SJCRH30 (cell line): ENCODE measurements at places on chromosomes 13 and 19.

DNA sequence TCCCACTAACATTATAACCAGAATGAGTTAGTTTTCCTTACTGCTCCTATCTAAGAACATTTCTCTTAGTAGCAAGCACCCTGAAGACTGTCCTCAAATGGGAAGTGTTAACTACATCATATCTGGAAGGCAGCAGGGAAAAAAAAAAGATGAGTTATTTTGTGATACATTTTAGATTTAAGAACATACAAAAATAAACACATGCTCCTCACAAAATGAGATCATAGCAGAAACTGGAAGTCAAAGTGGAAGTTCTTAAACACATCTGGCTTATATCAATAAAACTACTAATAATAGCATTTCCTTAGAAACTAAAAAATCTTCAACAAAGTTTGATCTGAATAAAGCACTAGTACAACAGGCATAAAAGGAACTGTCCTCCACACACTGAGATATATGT, 70.4 kb downstream of the SLITRK6 start:
- no peak for DNase-seq

DNA sequence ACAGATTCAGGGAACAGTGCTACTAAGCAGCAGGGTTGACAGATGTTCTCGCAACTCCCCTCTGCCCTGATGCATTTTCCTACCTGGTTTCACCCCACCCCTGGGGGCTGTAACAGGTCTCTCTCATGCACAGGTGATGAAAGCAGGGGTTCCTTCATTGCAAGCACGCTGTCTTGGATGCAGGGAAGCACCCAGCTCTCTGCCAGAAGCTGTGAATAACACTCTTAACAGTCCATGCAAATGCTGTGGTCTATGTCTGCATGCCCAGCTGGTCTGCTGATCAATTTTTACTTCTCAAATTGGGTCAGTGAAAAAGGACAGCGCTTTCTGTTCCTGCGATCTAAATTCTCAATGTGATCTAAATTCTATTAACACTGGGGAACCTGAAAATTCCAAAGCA, 246.3 kb upstream of the TSHZ3 start:
- no peak for DNase-seq

DNA sequence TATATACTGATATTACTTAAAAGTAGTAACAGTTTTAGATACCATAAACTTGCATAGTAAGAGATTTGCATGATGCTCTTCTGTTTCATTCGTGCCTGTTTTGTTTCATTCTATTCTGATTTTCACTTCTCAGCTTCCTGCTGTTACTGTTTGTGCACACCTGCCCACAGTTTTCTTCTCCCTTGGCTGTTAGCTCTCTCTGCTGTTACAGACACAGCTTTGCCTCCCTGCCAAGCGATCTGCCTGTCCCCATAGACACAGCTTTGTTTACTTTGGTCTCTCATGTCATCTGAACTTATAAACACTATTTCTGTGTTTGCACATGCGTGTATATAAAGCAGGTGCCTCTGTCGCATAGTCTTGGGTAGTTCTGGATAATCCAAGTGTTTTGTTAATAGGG, 21.4 kb upstream of the UPF3A start:
- DNase-seq = no peak

GRCh38 chr13:86201477-86201876, 402.3 kb upstream of the SLITRK6 start:
- DNase-seq = no peak

GRCh38 chr19:38433268-38433733, at the start of gene RYR1:
RYR1 (plus strand) TSS chr19:38433691; CDS start chr19:38433830, 139 bp downstream.
- peak; percentile 95 for DNase-seq

GRCh38 chr13:86882835-86883234, 788.3 kb upstream of the SLITRK5 start:
- DNase-seq = no peak

DNA sequence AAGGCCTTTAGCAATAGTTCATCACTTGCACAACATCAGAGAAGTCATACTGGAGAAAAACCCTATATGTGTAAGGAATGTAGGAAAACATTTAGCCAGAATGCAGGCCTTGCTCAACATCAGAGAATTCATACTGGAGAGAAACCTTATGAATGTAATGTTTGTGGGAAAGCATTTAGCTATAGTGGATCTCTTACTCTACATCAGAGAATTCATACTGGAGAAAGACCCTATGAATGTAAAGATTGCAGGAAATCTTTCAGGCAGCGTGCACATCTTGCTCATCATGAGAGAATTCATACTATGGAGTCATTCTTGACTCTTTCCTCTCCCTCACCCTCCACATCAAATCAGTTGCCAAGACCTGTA, 19.8 kb downstream of the ZNF583 start:
- DNase-seq = peak; percentile 9

GRCh38 chr13:36341718-36342117, 4.5 kb downstream of the SPART start:
- DNase-seq = no peak

- DNase-seq = no peak
These were observed 665.7 kb upstream of the SLC10A2 start for GRCh38 chr13:103731959-103732358.

DNA sequence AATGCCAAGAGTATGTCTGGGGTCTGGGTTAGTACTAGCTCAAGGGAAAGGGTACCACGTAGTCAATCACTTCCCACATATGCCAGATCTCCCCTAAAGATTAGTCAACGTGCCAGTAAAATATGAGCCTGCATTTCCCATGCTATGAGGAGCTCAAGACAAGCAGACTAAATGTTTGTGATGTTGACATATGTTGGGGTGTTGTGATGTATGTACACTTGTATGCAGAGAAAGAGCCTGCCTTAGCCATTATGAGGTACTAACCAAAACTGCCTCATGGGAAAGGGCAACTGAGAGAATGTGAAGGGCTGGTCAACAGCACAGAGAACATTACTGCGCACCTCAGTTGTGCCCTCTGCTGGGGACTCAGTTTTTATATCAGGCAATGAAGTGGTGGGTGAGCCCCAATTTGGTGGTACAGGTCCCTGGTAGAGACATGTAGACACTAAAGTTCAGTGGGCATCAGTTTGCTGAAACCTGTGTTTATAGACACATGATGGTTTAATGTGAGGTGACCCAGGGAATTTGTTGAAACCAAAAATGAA, 287.0 kb downstream of the DCT start:
- DNase-seq = peak; percentile 60

- DNase-seq = no peak
These were observed at the start of gene FUT3 for GRCh38 chr19:5851302-5851701. FUT3 (minus strand) TSS chr19:5851449.

DNA sequence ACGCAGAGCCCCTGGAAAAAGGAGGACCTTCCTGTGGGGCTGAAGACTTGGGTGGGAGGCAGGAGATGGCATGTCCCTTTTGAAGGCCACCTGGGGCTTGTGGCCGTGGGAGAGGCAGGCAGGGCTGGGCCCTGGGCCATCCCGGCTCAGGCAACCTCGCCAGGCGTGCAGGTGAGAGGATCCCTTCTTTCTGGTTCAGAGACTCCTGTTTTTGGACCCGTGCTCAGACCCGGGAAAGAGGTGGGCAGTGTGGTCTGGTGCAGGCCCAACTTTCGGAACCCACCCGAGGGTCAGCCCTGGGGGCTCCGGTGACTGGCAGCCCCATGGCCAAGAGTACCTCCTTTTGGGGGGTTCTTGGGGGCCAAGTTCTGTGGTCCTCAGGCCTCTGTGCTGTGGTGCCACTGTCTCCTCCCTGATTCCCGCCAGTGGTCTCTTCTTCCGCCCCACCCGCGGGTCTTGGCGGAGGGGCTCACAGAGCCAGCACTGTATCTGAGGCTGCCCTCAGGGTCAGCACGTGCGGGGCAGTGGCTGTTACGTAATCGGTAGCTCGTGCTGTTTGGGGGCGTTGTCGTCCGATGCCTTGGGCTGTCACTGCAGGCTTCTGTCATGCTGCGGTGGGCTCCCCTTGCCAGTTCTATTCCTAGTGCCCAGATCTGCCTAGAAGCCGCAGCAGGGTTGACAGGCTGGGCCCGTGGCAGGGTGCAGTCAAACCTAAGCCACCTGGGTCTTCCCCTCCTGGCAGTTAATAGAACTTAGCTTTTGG, 42.7 kb downstream of the KDM4B start:
- no peak for DNase-seq

DNA sequence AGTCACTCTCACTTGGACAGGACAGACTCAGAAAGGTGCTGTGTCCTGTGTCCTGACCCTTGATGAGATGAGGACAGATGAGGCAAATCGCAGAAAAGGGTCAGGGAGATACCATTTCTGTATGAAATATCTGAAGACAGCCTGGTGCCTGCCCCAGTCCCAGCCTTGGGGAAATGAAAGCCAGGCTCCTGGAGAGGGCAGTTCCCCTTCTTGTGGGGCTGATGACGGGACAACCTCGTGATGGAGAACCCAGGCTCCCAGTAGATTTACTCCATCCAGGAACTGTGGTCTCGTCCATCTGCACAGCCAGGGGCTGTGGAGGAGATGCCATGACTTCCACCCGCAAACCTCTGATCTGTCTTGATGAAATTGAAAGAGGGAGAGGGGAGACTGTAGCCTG, 13.8 kb downstream of the LILRB1 start:
- DNase-seq = no peak

DNA sequence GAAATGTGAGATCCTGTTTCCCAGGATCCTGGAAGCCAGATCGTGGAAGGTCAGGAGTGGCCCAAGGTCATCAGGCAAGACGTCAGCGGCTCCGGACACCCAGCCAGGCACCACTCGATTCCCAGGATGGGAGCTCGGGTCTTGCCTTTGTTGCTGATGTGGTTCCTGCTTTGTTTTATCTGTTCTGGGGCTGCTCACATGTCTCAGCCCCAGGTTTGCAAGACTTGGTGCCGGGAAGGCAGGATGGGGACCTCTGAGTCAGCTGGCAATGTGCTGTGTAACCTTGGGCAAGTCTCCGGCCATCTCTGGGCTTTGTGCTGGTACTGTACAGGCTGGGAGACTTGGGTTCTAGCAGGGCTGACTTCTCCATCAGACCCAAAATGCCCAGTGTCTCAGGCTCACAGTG, 1.4 kb upstream of the FCHO1 start:
- DNase-seq = no peak

DNA sequence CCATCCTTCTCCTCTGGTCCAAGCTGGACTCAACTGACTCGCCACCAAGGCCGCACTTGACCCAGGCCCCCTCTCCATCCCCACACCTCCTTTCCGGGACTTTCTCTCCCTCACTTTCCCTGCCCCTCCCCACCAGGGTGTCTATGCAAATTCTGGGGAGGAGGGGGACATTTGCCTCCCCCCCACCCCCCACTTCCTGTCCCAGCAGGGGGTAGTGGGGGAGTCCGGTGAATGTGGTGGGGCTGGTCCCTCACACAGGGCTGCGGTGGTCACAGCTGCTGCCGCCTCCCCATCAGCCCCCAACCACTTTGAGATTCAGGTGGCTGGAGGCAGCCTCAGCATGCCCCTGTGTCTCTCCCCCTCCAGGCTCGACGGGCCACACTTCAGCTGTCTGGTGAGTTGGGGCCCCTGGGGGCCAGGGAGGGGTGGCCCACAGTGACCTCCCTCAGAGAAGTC, 870 bp downstream of the SPIB start:
- DNase-seq = no peak

- DNase-seq = no peak
These were observed 12.7 kb downstream of the NKPD1 start for GRCh38 chr19:45147835-45148676.

DNA sequence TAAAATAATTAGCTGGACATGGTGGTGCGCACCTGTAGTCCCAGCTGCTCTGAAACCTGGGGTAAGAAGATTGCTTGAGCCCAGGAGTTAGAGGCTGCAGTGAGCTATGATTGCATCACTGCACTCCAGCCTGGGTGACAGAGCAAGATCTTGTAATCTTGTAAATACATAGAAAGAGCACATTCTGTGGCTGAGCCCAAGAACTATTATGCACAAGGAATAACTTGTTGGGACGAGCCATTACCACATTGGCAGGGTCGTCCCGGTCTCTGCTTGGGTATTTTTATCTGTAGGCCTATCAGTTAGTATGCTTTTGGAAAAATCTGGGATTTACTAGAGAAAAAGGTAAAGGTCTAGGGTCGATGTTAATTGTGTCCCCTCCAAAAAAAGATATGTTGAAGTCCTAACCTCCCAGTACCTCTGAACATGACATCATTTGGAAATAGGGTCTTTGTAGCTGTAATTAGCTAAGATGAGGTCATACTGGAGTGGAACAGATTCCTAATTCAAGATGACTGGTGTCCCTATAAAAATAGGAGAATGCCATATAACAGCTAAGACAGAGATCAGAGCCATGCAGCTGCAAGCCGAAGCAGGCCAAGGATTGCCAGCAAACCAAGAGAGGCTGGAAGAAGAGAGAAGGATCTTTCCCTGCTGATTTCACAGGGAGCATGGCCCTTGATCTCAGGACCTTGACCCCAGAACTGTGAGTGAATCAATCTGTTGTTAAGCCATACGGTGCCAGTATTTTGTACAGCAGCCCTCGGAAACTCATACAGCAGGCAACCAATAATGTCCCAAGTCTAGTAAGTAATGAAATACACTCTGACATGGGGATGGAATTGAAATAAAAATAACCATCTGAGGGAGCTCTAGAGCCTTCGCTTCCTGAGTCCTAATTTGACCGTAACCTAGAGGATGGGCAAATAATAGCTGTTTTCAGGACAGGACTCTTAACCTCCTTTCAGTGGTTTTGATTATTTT, 77.0 kb downstream of the TM9SF2 start:
- no peak for DNase-seq

GRCh38 chr13:44905556-44905955, 83.7 kb downstream of the NUFIP1 start:
- DNase-seq = no peak

DNA sequence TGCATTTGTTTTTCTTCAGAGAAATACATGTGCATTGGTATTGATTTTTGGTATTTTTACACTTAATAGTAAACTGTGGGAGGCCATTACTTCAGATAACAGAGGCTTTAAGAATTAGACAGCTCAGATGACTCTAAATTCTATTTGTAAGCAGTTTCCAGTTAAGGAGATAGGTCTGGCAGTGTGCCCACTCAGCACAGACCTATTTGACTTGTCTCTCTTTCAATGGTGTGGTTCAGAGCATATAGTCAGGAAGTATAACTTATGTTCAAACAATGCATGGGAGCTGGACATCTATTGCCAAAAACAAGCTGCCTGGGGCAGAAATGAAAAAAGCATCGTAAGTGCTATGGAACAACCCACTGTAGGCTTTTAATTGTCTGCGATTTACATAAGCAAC, 370.7 kb downstream of the HS6ST3 start:
- DNase-seq = no peak

DNA sequence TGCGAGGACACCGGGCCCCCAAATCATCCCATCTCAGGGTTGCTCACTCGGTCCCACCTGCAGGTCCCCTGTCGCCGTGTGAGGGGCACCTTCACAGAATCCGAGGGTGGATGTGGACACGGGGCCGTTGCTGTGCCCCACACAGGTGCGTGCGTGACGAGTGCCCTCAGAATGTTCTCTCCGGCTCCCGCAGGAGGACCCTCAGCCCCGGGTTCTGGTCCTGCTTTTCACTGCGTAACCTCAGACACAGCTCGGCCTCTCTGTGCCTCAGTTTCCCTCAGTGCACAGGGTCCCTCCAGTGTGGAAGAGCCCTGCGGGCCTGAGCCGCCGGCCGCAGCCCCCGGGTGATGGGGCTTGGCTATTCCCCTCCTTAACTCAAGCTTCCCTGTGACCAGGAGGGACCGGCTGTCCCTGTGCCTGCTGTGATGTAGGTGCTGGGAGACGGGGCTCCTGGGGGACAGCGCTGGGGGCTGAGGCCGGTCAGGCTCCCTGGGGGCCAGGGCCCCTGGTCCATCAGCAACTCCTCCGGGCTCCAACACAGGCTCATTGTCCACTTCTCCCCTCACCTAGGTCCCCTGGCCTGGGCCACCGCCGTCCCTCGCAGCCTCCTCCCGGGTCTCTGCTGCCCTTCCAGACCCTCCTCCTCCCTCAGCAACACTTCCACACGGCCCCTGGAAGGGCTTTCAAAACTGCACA, 4.8 kb downstream of the SHC2 start:
- DNase-seq = no peak

- no peak for DNase-seq
These were observed 74.5 kb upstream of the ABCC4 start for GRCh38 chr13:95375706-95376105.
